ENCODE measurements at places on chromosomes 16 and 17.

DNA sequence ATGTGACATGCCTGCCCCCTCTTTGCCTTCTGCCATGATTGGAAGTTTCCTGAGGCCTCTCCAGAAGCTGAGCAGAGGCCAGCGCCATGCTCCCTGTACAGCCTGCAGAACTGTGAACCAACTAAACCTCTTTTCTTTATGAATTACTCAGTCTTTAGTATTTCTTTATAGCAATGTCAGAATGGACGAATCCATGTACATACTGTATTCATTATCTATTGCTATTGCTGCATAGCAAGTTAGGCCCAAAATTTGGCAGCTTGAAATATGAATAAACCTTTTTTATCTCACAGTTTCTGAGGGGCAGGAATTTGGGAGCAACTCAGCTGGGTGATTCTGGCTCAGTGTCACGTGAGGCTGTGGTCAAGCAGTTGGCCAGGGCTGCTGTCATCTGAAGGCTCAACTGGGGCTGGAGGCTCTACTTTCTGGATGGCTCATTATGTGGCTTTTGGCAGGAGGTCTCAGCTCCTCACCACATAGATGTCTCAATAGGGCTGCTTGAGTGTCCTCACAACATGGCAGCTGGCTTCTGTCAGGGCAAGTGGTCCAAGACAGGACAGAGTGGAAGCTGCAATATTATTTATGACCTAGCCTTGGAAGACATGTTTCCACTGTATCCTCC lies 40.0 kb downstream of the SOCS1 start:
- no peak for DNase-seq

DNA sequence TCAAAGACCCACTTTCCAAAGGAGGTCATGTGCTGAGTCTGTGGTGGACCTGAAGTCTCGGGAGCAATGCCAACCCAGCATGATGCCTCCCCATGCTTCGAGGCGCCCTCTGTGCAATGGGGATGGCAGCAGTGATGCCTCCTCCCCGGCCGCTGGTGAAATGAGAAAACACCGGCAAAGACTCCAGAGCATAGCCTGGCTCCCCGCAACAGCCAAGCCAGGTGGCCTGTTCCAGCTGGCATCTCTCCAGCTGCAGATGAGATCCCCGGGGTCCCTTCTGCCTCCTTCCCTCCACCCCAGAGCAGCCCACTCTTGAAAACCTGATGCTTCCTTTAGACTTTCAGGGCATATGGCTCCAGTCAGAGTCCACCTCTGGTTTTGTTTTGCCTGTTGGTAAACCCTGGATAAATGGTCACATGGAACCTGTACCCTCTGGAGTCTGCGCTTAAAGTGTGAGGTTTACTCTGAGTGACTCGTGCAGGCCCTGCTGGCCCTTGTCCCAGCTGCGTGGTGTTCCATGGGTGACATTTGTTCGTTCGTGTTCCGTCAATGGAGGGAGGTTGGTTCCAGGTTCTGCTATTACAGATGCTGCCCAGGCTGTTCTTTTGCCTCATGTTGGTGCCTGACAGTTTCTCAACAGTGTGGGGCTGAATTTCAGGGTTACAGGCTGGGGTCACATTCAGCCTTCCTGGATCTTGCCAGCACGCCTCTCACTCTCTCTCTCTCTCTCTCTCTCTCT lies 181.8 kb upstream of the CIBAR2 start:
- no peak for DNase-seq

DNA sequence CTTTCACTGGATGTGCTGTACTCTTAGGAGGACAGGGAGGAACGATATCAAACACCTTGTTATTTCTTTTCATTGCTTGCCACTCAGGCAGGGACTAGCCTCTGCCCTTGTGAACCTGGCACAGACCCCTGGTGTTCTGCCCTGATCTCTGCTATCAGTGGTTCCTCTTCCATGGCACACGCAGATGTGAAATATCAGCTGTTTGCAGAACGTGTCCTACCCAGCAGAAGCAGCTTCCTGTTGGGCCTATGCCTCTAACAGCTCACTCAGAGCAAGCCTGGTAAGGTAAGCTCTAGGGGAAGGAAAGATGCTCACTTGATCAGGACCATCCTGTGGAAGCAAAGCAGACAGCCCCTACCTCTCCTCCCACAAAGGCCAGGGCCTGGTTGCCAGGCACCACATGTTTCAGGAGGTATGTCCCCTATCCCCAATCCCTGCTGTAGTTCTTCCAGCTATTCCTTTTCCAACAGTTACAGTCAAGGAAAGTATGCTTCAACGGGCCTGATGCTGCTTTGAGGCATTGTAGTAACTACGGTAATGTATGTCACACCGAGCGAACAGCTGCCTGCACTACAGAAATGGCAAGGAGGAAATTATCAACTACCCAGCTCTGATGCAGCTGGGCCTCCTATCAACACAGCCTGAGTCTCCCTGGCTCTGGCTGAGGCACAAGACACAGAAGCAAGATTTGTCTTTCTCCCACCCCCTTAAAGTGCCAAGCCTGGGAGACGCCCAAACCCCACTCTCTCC lies 41.3 kb upstream of the GFOD2 start:
- DNase-seq: no peak

GRCh38 chr17:60392845-60393702 lies 1.1 kb upstream of the USP32 start:
- DNase-seq: no peak

DNA sequence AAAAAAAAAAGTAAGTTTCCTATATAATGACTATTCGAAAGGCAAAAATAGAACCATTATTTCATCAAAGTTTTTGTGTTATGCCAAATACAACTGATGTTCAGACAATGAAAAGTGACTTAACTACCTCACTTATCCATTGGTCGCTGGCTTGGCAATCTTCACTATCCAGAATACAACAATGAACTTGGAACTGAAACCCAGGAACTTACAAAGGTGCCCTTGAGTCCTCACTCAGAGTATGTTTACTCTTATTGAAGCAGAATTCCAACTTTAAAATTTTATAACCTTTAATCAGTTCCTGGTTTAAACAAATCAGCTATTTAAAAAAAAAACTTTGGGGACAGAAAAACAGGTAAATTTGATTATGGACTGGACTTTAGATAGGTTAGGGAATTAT lies 34.1 kb downstream of the HELZ start:
- no peak for DNase-seq

DNA sequence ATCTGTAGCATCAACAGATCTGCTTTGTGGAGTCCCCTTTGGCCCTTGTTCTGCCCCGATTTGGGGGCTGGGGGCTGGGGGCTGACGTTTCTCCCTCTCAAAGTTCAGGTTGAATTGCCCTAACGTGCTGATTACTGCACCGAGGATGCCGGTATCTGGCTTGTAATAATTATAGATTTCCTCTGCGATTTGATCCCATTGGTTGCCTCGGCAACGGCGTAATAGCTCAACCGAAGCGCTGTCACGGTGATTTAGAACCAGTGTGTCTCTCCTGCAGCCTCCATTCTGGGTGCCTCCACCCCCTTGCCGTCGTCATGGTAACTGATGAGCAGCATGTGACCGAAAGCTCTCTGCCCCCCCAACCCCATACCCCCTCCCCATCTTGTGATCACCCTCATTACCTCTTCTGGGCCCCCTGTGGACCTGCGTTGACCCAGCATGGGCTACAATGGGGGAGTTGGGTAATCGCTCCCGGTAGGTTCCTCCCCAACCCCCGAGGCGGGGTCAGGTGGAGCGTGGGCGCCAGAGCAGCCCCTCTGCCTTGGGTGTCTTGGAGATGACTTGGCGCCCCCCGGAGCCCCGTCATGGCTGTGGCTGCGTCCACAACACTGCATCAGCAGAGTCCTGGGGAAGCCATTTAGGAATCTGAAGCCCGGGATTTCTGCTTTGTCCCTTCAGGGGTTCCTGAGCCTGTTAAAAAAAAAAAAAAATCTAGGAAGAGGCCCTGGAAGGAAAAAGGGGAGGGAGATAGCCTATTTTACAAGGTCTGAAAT lies 38.4 kb downstream of the ABAT start:
- DNase-seq: no peak

Measured in HuH-7 (cell line).